Right atrium auricular region (tissue), 2 donors: ENCODE measurements at places on chromosomes 5 and 9. TPM values are rescaled to one million over a fixed set of nuclear protein-coding genes. Genes with fewer than 3 reads are reported as not detected.

DNA sequence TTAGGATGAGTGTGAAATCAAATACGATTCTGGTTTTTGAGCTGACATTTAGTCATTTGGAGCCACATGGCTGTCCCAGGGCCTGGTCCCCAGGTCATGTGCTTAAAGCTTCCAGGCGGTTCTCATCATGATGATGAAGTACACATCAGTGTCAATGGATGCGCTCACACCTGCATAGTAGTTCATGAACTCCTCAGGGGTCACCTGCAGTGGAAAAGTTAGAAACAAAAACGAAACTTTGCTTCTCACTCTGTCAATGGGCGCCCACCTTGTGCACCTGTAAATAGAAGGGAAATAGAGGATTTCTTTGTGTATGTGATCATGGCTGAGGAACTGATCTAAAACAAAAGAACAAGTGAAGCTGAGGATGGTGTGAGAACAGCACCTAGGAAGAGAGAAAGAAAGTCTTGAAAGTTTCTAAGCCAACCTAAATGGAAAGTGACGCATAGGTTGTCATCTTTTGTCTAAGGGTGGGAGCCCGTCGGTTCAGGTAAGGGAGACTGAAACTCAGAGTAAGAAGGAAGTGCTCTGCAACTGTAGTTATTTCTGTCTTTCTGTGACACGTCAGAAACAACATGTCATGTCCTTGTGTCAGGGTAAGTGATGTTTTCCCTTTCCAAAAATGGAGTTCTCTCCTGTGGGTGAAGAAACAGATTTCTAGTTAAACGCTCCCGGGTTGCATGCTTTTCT, 33.8 kb downstream of the CAPSL start:
- H3K27ac ChIP-seq: no peak overlapping the region
- H3K4me1 ChIP-seq: no peaks in the 10 kb centered on the region
- no peak overlapping the region for H3K4me3 ChIP-seq
- no peaks in the 10 kb centered on the region for H3K36me3 ChIP-seq
- no peaks in the 10 kb centered on the region for H3K27me3 ChIP-seq

DNA sequence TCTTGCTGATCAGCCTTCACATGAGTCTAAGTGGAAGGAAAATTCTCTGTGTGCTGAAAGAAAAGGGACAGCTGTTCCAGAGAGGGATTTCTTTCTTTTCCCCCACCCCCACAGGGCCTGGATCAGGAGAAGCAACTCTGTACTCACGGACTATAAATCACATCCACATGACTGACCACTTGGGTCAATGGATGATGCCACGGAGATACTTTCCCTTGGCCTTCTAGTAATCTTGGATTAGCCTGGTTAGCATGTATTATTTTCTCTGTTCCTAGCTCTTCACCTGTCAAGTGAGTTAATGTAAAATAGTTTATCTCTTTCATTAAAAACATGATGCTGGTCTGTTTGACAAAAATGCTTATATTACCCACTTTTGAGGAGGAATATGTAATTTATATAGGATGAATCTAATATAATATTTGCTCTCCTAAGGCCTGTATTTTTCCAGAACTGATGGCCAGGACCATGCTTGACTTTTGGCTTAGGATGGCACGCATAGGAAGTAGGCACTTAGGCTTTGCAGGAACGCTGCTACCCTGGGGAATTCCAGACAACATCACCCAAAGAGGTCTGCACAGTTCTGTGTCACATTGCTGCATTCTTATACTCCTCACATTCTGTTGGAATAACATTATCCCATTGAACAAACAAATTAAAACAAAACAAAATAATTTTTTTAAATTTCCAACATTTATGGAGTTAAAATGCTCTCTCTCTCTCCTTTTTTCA, 892.1 kb downstream of the TLE1 start:
- no peak overlapping the region for H3K4me3 ChIP-seq
- no peaks in the 10 kb centered on the region for H3K4me1 ChIP-seq
- H3K27me3 ChIP-seq: no peaks in the 10 kb centered on the region
- no peak overlapping the region for H3K27ac ChIP-seq

- H3K27me3 ChIP-seq: no peaks in the 10 kb centered on the region
- no peak for DNase-seq
- no peaks in the 10 kb centered on the region for H3K4me1 ChIP-seq
- no peak overlapping the region for H3K27ac ChIP-seq
- H3K36me3 ChIP-seq: no peaks in the 10 kb centered on the region
- H3K4me3 ChIP-seq: no peak overlapping the region
Measured at GRCh38 chr5:53116597-53116996, 7.0 kb upstream of the MOCS2 start.

DNA sequence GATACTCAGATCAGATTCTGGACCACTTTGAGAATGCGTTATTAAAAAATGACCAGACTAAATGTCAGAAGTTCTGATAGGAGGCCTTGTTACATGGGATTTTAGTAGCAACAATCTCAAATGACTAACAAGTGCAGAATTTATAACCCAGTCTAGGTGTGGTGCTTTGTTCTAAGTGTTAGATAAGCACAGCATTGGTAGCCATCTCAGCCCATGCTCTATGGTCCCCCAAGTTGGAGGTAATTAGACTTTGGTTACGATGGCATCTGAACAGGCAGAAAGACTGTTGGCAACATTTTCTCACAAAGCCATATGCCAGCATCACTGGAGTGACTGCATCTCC, 140.4 kb upstream of the RPS23 start:
- DNase-seq: no peak
- no peaks in the 10 kb centered on the region for H3K4me1 ChIP-seq
- H3K36me3 ChIP-seq: no peaks in the 10 kb centered on the region
- H3K27ac ChIP-seq: no peak overlapping the region

DNA sequence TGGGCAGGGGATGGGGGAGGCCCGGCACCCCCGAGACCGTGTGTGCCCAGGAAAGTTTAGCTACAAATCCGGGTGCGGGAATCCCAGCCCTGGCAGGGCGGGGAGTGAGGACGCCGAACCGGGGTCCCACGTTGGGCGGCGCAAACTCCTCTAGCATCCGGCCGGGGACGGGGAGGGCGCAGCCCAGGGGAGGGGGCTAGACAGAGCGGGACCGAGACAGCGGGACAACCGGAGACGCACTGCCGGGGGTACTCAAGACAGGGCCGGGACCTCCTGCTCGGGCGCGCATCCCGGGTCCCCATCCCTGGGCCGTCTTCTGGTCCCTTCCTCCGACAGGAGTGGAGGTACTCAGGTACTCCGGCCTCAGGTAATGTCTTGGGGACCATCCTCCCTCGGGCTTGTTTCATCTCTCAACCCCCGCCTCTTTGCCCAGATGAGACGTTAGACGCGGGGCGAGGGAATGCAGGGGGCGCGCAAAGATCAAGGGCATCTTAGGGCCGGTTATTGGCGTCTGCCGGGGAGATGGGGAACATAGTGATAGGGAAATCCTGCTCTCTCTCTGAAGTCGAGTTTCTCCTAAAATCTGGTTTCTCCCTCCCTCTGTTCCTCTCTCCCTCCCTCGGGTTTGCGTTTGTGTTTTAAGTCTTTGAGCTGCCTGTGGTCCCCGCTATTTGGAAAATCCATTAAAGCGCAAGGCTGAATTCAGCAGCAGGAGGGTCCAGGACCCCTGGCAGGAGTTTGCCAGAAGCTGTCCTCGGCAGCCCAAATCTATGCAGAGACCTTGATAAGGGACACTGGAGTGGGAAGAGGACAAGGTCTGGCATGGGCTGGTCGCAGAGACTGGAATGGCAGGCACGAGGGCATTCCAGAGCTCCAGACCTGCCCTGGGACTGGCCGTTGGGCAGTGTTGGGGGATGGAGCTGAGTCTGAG, 815 bp downstream of the PDZD2 start:
- no peaks in the 10 kb centered on the region for H3K4me1 ChIP-seq
- peak overlapping the region; percentile 72 for H3K4me3 ChIP-seq
- H3K27ac ChIP-seq: peak overlapping the region; percentile 87

GRCh38 chr9:37906312-37907239, 2.6 kb upstream of the SLC25A51 start:
- no peak overlapping the region for H3K4me3 ChIP-seq
- H3K36me3 ChIP-seq: no peaks in the 10 kb centered on the region
- DNase-seq: peak; percentile 51
- H3K27ac ChIP-seq: no peak overlapping the region
- H3K27me3 ChIP-seq: no peaks in the 10 kb centered on the region

DNA sequence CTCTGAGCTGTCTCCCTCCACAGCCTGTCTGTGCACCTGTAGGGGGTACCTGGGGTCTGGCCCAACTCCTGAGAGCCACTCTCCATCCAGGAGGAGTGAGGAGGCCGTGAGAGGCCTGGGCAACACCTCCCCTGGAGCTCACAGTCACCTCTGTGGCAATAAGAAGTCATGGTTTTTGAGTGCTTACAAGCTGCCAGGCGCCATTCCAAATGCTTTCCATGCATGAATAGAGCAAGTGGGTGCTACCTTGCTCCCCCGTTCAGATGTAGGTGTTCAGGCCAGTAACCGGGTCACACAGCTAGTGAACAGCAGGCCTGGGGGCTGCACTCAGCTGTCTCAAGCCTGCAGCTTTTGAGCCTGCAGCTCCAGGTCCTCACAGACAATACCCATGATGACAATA, 30.6 kb downstream of the CORO2A start:
- H3K36me3 ChIP-seq: no peaks in the 10 kb centered on the region
- H3K27me3 ChIP-seq: no peaks in the 10 kb centered on the region
- no peak overlapping the region for H3K4me3 ChIP-seq

- DNase-seq: no peak
- H3K4me1 ChIP-seq: no peaks in the 10 kb centered on the region
- H3K27ac ChIP-seq: no peak overlapping the region
Measured at GRCh38 chr5:173458828-173459609, 130.8 kb upstream of the STC2 start.

- H3K36me3 ChIP-seq: no peaks in the 10 kb centered on the region
- DNase-seq: no peak
- H3K4me3 ChIP-seq: no peak overlapping the region
- no peaks in the 10 kb centered on the region for H3K4me1 ChIP-seq
Measured at GRCh38 chr9:124295159-124295794, 37.5 kb downstream of the NEK6 start.

- H3K4me3 ChIP-seq: no peak overlapping the region
- H3K27ac ChIP-seq: no peak overlapping the region
- no peaks in the 10 kb centered on the region for H3K36me3 ChIP-seq
- H3K27me3 ChIP-seq: no peaks in the 10 kb centered on the region
- DNase-seq: no peak
Measured at GRCh38 chr5:72092074-72092473, 15.2 kb upstream of the MAP1B start.

DNA sequence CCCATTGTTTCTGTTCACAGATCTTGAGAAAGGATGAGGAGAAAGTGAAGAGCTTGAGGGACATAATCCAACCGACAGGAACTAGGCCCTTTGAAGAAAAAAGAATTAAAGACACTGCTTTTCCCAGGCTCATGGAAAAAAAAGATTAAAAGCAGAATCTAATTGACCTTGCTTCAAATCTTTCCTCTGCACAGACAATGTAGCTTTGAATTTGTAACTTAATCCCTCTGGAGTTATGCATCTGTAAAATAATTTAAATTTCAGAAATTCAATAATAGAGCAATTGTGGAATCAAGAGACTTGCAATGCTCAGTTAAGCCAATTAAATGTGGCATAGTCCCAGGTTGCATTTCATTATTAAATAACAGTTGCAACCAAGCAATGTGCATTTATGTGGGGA, 64.6 kb downstream of the SVEP1 start:
- no peaks in the 10 kb centered on the region for H3K36me3 ChIP-seq
- no peak for DNase-seq
- H3K27me3 ChIP-seq: no peaks in the 10 kb centered on the region
- no peak overlapping the region for H3K4me3 ChIP-seq
- no peak overlapping the region for H3K27ac ChIP-seq

DNA sequence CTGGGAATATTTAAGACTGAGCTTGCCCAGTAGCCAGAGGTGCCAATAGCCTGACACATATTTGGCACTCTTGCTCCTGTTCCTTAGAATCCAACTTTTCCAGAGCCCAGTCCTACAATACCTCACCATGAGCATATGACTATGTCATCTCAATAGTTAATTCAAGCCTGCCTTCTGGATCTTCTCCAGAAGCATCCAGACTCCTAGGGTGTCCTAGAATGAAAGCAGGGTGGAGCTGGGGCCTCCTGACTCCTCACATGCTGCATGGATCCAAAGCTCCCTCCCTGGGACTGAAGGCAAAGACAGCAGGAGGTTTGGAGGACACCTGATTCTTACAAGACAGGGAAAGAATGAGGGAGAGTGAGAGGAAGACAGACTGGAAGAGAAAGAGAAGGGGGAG, 37.9 kb downstream of the SH3TC2 start:
- H3K27me3 ChIP-seq: no peaks in the 10 kb centered on the region
- H3K27ac ChIP-seq: no peak overlapping the region
- no peaks in the 10 kb centered on the region for H3K36me3 ChIP-seq
- H3K4me3 ChIP-seq: no peak overlapping the region

LRRC19 gene
- not detected for total RNA-seq

QRFP gene
- not detected for total RNA-seq
